NCI-H187 treated with DMSO at 0.1 percent for 48 hours (cell line): ENCODE measurements at places on chromosomes 3 and 15.
A peak's percentile ranks its signal among the peaks of the same experiment; 100 is the strongest.

DNA sequence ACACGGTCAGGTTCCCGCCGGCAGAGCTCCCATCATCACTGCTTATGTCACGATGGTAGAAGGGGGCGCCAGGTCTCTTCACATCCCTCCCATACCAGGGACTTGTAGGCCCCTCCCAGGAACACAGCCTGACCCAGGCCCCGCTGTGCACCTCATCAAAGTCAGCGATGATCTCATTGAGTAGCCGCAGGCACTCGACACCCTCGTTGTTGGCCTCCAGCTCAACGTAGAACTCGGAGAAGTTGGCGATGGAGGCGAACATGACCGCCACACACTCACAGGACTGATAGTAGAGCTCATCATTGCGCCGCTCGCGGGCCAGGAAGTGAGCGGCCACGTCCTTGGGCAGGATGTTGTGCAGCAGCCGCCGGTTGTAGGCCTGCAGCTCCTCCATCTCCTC, 89.2 kb downstream of the SEC22A start:
- DNase-seq = no peak

DNA sequence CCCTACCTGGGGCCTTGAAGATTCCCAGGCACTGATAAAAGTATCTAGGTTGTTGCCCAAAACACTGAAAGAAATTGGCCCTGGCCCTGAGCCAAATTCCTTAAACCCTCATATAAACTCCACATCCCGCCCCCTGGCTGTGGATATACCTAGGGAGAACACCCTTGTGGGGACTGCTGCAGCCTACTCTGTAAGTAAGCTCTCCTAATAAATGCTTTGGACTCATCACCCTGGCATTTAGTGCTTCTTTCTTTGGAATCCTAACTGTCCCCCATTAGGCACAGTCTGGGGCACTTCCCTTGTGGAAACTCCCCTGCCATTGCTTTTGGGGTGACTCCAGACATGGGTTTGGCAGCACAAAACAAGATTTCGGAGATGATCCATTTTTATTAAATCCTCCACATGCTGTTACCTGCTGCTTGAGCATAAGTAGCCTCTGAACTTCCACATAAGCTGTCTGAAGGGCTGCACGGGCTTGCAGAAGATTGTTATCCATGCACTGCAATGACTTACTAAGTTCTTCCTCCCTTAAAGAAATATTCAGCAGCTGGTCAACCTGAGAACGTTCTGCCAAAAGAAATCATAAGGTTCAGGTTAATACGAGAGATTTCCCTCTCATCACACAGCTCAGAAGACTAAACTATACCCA, 46.4 kb downstream of the ZNF106 start:
- DNase-seq = no peak

DNA sequence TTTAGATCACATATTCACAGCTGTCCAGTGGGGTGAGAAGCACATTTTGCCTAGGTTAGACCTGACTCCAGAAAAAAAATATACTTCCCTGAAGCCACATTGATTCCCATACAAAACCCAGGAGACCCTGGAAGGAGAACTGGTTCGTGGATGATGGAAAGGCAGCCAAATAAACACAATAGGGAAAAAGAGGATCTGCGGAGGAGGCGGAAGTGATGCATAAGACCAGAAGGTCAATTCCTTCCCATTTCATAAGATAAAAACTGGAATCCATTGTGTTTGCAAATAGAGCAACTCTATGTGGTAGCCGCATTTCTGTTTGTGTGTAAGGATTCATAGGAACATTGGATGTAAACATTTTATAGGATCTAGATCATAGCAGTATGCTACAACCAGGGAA, 781.9 kb upstream of the GRM7 start:
- DNase-seq = no peak

DNA sequence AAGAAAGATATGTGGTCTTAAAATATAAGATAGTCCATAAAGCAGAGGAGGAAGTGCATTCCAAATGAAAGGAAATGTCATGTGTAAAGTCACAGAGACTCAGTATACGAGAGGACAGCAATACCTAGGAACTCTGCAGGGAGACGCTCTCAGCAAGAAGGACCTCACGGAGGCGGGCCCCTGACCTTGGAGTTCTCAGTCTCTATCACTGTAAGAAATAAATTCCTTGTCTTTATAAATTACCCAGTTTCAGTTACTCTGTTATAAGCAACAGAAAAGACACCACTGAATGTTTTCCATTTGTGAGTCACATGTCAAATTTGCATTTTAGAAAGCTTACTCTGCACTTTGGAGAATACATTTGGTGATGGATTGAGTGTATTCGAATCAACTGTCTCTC, 140.6 kb downstream of the GBE1 start:
- no peak for DNase-seq

- peak; percentile 24 for DNase-seq
These were observed 695.2 kb downstream of the TUSC7 start for GRCh38 chr3:117404730-117405129.

GRCh38 chr15:69161878-69162213, 1.4 kb downstream of the GLCE start:
- DNase-seq = no peak

DNA sequence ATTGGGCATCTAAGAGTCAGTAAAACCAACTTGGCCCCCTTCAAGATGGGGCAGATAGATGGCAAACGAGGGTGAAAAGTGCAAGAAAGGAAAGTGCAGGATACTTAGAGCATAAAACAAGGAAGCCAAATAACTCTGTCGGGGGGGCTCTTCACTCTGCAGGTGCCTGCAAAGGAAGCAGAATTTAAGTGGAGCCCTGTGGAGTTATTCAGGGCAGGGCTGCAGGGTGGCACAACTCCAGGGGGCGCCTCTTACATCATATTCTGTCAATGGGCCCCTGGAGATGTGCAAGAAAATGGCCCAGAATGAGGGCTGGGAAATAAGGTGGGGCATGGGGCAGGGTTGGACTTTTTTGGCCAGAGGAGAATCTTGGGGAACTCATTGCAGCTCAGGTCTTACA, 69.7 kb downstream of the CD47 start:
- no peak for DNase-seq

- no peak for DNase-seq
These were observed 100.3 kb downstream of the MYLK start for GRCh38 chr3:123783811-123784210.

DNA sequence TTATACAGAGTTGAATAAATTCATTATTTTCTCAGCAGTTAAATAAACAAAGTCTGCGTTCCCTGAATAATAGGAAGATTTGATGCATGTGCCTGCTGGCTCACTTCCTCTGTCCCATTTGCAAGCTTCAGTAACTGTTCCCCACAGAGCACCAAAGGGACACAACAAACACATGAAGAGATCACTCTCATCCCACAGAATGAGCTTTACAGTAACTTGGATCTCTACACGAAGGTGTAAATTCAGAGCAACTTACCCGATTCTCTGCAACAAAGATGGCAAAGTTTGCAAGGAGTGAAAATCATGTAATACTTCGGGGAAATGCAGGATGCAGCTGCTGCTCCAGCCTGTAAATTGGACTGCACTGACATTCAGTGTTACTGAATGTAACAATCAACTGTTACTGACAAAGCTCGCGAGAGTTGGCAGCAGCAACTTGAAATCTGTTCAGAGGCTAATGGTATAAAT, at the start of gene BCHE:
Gene BCHE (minus strand): TSS at position 366 of the 468 bp plus-strand sequence. CDS start 6,390 bp downstream, outside the sequence.
- no peak for DNase-seq

- DNase-seq = no peak
These were observed 104.6 kb upstream of the SKOR1 start for GRCh38 chr15:67720556-67721175.

DNA sequence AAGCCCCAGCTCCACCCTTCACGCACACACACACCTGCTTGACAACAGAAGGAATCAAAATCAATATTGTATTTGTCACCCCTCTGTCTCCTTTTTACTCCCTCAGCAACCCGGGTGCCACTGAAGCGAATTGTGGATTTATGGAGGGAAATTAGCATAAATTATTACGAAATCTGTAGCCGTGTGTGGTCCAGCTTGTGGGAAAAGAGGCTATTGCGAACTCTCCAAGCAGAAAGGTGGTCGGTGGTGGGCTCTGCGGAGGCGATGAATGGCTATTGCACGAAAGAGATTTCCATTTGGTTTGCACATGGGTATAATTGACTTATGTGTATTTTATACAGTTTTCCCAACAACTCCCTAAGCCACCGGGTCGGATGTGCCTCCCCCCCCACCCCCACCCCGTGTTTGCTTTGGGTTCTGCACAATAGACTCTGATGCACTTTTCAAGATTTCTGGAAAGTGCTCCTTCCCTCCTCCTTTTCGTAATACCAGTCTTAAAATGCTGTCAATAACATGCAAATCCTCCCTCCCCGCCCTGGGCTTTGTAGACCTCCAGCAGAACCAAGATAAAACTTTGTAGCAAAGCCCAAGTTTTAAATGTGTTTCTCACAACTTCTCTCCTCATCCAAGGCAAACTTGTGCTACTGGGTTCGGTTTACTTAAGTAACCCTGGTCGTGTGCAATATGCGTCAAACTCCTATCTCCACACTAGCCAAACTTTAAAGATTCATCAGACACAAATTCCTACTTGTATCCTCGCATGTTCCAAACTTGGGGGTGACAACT, 3.1 kb upstream of the FOXB1 start:
- DNase-seq = no peak

- no peak for DNase-seq
These were observed 15.8 kb upstream of the RARB start for GRCh38 chr3:25412269-25412668.

DNA sequence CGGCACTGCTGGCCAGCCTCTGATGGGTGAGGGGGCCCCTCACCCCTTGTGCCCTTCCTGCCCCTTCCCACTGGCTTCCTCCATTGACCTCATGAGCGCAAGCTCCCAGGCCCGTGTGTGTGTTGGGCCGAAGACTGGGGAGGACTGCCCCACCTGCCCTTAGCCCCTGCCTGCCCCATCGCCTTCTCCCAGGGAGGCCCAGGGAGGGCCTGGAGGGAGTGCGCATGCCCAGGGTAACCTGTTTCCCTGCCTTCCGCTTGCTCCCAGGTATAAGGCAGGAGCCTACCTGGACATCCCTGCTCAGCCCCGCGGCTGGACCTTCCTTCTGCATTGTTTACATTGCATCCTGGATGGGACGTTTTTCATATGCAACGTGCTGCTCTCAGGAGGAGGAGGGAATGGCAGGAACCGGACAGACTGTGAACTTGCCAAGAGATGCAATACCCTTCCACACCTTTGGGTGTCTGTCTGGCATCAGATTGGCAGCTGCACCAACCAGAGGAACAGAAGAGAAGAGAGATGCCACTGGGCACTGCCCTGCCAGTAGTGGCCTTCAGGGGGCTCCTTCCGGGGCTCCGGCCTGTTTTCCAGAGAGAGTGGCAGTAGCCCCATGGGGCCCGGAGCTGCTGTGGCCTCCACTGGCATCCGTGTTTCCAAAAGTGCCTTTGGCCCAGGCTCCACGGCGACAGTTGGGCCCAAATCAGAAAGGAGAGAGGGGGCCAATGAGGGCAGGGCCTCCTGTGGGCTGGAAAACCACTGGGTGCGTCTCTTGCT, 8.8 kb downstream of the DLL4 start:
- no peak for DNase-seq

DNA sequence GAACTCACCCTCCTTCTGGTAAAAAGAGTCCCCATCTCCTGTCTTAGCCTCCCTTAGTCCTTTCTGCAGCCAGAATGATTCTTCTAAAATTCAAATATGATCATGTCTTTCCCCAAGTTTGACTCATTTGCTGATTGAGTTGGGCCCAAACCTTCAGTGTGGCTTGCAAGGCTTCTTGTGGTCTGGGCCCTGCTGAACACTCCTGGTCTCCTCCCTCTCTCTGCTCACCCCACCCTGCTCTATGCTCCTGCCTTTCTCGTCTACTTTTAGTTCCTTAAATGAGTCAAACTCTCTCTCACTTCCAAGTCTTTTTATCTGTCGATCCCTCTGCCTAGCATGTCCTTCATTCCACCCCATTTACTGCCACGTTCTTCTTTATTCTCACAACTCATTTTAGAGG, 72.6 kb downstream of the CCR1 start:
- DNase-seq = no peak

DNA sequence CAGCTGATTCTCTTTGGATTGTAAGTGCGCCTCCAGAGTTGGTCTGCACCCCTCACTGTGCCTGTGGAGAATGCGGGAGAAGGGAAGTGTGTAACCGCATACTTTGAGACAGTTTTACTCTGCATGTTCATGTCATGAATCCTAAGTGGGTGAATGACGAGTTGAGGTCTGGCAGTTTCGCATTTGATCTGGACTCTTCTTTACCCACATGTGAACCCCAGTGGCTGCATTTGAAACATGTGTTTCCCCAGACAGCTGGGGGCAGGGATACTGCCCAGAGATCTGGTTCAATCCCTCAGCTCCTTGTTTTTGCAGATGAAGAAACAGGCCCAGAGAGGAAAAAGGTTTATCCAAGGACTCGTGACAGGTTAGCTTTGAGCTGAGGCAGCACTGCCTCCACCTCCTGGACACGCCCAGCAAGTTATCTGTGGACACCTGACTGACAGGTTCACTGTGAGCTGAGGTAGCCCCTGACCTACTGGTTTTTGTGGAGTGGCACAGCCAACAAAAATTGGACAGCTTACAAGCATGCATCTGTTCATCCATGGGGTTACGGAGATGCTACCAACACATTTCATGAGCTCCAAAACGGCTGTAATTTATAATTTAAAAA, 207.3 kb downstream of the XXYLT1 start:
- no peak for DNase-seq

DNA sequence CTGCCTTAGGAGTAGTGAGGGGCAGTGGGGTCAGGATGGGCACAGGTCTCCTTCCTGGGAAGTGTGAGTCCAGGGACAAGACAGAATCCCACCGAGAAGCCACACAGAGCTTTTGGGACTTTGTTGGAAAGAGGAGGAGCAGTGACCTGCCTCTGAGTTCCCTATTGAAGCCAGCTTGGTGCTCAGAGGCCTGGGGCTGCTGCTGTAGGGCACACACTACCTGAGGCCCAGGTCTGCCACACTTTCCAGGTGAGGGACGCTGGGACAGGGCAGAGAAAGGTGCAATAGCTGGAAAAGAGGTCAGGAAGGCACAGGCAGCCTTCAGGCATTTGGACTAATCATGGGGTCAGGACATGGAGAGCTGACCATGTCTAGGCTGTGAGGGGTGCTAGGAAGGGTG, 67.7 kb downstream of the SCN5A start:
- DNase-seq = no peak

- DNase-seq = no peak
These were observed 8.4 kb downstream of the SHF start for GRCh38 chr15:45179221-45179985.

DNA sequence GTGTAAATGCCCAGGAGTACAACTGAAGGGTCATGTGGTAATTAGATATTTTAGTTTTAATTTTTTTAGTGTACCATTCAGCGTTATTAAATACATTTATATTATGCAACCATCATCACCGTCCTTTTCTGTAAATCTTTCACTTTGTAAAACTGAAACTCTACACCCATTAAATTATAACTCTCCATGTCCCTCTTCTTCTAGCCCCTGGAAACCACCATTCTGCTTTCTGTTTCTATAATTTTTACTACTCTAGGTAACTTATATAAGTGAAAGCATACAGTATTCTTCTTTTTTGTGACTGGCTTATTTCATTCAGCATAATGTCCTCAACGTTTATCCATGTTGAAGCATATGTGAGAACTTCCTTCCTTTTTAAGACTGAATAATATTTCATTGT, 48.1 kb downstream of the STXBP5L start:
- DNase-seq = no peak

GRCh38 chr3:179898024-179898423, 138.7 kb downstream of the PEX5L start:
- DNase-seq = peak; percentile 1
